Neural progenitor cell (in vitro differentiated cells): ENCODE measurements at places on chromosomes 11 and 22. TPM values are rescaled to one million over a fixed set of nuclear protein-coding genes. Genes with fewer than 3 reads are reported as not detected.

The TEX12 gene
- 0.15 and 0.51 TPM in 2 replicates for total RNA-seq

- no peak for DNase-seq
These were observed 7.5 kb upstream of the B3GNT6 start for GRCh38 chr11:77026743-77027142.

DNA sequence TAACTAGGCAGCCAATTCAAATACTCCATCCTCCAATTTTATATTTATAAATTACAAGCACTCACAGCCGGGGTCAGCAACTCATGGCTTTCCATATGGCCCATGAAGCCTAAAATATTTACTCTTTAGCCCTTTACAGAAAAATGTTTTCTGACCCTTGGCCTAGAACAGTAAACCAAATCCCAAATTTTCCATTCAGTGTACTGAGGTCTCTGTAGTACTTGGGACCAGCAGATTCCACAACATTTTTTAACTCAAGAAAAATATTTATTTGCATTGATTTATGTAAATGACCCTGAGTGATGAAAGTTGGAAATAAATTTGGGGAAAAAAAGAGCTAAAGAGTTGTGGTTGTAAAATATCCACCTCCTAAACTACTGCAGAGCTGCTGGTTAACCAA is 82.6 kb downstream of the SLC1A2 start:
- DNase-seq: no peak

DNA sequence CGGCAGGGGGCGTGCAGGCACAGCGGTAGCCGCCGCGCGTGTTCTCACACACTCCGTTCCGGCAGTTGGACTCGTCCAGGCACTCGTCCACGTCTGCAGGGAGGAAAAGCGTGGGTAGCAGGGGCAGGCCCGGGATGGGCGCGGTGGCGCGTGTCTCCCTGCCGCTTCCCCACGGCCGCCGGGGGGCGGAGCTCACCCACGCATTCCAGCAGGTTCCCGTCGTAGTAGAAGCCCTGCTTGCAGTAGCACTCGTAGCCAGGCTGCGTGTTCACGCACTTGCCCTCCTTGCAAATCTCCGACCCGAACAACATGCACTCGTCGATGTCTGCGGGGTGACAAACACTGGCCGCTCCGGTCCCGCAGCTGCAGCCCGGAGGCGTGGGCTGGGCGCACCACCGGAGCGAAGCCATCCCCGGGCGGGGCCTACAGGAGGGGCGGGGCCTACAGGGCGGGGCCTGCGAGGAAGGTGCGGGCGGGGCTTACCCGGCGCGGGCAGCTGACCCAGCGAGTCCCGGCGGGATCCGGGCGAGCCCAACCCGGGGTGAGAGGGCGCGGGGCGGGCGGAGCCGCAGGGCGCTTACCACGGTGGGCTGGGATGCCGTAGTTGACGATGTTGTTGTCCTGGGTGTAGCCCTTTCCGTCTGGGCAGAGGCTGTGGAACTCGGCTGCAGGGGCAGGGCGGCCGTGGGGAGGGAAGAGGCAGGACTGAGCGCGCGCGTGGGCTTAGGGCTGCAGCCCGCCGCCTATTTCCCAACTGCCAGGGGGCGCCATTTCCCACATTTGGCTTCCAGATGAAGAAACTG is 15.6 kb downstream of the SCYL1 start:
- peak; percentile 95 for DNase-seq

GRCh38 chr11:86934926-86935579 is 20.1 kb downstream of the FZD4 start:
- DNase-seq: no peak

GRCh38 chr22:46057246-46058090 is 80.5 kb upstream of the WNT7B start:
- no peak for DNase-seq

- no peak for DNase-seq
These were observed 51.4 kb downstream of the BDNF start for GRCh38 chr11:27648840-27649239.

DNA sequence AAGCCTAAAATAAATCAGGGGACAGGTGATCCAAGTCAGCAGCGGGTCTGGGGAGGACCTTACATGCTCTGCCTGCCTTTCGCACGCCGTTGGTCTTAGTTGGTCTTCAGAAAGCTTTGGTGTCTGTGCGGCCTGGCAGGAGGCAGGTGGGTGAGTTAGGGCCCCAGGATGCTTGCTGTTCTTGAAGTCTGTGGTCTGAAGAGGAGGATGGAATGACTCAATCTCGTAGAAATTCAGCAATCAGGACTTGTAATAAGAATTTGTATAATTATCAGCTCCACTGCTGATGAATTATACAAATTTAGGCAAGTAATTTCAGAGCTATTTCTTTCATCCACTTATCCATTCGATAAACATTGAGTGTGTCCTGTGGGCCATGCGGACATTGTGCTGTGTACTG is 138.5 kb downstream of the FEZ1 start:
- DNase-seq: no peak

- peak; percentile 64 for DNase-seq
These were observed 63.9 kb downstream of the SYN3 start for GRCh38 chr22:32994041-32994830.

- no peak for DNase-seq
These were observed 76.8 kb upstream of the CREB3L1 start for GRCh38 chr11:46200537-46201281.
